Thoracic aorta endothelial cell (primary cell): ENCODE measurements at places on chromosomes 5 and 9. TPM values are rescaled to one million over a fixed set of nuclear protein-coding genes. Genes with fewer than 3 reads are reported as not detected.

SLC46A2 gene
- not detected in 2 replicates for total RNA-seq

LCN10 gene
- total RNA-seq: not detected in 2 replicates

MYOT gene
- total RNA-seq: not detected in 2 replicates

SH3RF2 gene
- total RNA-seq: 1.7 and 3.3 TPM in 2 replicates

CCNH gene
- 131 and 155 TPM in 2 replicates for total RNA-seq

MAMDC4 gene
- 1.9 and 2.0 TPM in 2 replicates for total RNA-seq
